ENCODE measurements at places on chromosomes 4 and X.

DNA sequence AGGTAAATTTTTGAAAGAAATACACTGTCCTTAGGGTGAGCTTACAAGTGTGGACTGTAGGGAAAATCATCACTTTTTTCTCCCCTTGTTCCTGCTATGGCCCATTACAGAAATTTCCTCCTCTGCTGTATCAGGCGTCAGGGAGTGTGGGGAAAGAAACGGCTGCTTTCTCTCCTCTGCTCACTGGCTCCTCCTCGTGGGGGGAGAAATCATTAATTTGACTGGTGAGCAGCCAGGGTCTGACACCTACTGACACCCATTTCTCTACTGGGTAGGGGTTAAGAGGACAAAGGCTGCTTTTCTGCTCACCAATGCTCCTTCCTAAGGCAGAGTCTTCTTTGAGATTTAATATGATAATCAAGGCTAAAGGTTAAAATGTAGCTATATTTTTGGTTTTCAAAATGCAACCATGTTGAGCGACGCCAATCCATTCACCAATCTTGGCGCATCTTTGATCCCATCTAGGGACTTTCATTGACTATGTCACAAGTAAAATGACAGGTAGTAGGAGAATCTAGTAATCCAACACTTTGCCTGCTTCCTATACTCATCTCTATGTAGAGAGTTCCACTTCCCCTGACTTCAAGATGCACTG, 25.1 kb downstream of the SETD7 start:
- DNase-seq, result peak; percentile 21

DNA sequence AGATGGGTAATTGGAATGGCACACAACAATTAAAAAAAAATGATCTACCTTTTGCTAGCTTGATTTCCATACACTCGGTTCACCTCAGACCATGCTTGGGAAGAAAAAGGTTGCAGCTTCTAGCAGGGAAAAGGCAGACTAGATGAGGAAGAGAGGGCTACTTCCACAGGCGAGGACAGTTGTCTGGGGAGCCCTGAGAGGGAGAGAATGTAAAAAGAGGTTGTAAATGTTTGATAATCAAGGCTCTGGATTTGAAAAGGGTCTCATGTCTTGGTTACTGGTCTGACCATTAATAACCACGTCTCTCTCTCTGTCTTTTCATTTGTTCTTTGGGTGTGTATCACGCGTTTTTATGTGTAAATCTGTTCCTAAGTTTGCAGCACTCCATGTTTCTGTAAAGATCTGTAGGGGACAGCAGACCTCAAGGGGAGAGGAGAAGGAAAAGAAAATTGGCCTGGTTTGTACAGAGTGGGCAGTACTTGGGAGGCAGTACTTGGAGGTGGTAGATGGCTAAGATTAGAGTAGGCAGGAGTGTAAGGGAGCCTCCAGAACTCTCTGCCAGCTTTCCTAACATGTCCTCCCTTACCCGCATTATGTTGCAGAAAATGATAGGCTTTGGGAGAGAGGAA, 750 bp downstream of the ARMCX5 start:
- DNase-seq, result no peak

GRCh38 chrX:8274170-8274569, 103.1 kb upstream of the VCX2 start:
- no peak for DNase-seq

- DNase-seq, result no peak
Observed at GRCh38 chr4:60500810-60501209, 699.3 kb upstream of the ADGRL3 start.

- DNase-seq, result no peak
Observed at GRCh38 chr4:72424006-72424405, 145.0 kb downstream of the ADAMTS3 start.

DNA sequence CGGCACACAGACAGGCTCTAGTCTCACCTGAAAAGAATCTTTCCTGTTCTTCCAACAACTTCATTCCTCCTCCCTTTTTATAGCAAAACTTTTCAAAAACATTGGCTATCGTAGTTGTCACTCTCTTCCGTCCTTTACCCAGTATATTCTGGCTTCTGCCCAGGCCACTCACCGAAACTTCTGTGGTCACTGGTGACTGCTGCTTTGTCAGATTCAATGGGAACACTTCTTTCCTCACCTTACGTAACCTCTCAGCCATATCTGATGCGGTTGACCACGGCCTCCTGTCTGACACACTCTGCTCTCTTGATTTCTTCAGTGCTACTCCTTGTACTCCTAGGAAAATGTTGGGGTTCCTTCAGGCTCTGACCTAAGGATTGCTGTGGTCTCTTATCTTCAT, 9.2 kb upstream of the RNF150 start:
- DNase-seq, result no peak

DNA sequence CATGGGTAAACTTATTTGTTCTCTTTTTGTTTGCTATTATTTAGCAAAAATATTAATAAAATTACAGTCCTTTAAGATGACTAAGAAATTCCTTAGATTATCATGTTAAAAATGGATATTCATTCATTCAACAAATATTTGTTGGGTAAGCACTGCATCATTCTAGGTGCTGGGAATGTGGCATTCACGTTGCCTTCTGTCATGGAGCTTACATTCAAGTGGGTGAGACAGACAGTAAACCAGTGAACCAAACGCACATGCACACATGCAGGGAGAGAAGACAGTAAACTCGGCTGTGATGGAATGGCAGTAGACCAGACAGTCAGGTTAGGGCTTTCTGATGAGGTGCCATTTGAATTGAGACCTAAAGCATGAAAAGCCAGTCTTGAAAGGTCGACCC, 91.8 kb downstream of the STOX2 start:
- no peak for DNase-seq
